ENCODE measurements at places on chromosomes 5 and 9.

DNA sequence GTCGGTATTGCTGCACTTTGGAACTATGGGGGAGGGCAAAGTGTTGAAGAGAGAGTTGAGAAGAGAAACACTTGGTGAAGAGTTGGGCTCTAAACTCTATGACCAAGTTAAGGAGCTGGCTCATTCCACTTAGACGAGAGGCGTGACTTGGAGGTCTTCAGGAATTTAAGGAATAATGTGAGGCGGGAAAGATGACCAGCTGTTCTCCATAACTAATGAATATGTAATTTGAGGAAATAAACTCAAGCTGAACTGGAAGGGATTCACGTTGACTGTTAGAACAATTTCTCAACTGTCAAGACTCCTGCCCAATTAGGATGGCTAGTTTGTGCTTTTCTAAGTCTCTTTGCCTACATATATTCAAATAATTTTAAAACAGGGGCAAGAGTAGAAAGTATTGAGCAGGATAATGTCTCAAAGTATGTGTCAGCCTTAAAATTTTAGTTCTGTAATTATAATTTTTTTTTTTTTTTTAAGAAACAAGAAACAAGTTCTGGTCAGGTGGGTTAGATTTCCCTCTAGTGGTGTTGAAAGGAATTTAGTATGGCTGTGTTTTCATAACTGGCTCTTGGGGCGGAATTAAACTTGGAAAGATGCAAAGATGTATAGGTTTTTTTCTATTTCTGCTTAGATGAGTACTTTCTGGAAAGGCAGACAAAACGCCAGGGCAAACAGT is 33.4 kb downstream of the TMEM252 start:
- DNase-seq: no peak

DNA sequence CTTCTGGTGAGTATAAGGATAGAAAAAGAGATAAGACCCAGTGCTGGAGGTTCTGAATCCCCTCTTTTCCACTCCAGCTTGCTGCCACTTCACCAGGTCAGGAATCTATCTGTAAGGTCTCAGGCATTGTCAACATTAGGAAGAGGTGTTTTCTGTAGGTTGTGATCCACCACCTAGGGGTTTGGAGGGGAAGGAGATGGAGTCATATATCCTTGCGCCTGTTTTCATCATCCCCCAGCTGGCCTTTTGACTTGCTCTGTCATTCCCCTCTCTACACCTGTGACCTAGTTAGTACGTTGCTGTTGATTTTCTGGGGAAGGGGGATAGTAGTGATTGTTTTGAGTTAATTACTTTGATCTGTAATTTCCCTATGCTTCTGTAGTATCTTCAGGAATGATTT is 20.5 kb downstream of the SPINK5 start:
- DNase-seq: no peak

- no peak for DNase-seq
These were observed 94.8 kb upstream of the CDH12 start for GRCh38 chr5:22947921-22948320.

DNA sequence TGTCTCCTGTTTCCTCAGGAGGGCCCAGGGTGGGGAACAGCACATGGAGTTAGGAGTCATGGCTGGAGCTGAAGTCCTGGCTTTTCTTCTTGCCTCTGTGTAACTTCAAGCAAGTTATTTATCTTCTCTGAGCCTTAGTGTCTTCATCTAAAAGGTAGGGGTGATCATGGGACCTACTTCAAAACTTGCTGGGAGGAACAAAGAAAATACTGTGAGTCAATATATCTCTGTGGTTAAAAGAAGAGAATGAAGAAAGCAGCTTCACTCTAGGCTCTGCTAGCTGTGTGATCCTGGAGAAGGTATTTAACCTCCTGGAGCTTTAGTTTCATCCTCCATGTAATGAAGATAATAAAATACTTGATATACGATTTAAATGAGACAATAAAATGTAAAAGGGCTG is 26.5 kb downstream of the AFAP1L1 start:
- DNase-seq: no peak

DNA sequence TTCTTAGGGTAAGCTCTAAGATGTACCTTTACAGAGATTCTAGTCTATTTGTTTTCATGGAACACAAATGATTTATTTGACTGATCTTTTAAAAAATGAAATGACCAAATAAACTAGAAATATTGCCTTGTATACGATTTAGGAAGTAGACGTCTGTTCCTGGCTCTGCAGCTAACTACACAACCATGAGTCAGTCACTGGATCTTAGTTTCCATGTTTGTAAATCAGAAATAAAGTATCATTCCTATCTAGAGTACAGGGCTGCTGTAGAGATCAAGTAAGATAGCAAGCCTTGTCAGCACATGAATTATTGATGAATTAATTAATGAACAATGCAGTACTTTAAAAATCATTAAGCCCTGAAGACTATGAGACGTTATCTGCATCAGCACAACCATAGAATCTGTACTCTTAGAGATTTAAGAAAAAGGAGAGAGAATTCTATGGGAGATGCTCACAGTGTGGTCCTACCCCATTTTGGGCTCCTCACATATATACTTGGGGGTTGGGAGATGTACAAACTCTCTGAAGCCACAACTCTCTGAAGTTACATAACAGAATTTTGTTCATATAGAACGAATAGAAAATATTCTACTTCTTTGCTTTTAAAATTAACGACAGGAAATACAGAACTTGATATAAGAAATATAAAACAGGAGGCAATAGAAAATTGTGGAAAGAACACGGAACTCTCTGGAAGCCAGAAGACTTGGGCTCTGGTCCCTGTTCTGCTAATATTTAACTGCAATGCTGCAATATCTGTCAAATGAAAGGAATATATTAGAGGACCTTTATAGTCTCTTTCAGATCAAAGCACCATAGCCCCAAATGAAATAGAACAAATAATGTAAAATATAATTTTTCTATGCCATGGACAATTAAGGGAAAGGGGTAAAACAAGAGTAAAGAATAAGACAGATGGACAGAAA is 48.4 kb upstream of the HNRNPA0 start:
- DNase-seq: no peak

- DNase-seq: no peak
These were observed 153.2 kb downstream of the MELK start for GRCh38 chr9:36725777-36726356.

GRCh38 chr5:23071682-23072081 is 218.5 kb upstream of the CDH12 start:
- no peak for DNase-seq

DNA sequence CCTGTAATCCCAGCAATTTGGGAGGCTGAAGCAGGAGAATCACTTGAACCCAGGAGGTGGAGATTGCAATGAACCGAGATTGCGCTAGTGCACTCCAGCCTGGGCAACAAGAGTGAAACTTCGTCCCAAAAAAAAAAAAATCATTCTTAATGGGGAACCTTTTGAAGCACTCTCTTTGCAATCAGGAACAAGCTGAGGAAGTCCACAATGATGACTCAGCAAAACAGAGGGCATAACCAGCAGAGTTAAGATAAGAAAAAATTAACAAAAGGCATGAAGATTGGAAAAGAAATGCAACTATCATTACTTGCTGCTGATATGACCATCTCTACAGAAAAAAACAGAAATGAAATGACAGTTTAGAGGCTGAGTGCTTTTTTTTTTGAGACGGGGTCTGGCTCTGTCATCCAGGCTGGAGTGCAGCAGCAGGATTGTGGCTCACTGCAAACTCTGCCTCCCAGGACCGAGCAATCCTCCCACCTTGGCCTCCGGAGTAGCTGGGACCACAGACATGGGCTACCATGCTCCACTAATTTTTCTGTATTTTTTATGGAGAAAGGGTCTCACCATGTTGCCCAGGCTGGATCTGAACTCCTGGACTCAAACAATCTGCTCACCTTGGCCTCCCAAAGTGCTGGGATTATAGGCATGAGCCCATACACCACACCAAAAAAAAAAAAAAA is 88.0 kb downstream of the FNBP1 start:
- DNase-seq: no peak

- DNase-seq: no peak
These were observed 1.6 kb downstream of the ZNF782 start for GRCh38 chr9:96852676-96853075.

GRCh38 chr9:33414268-33414667 is 11.9 kb upstream of the AQP7 start:
- DNase-seq: no peak

DNA sequence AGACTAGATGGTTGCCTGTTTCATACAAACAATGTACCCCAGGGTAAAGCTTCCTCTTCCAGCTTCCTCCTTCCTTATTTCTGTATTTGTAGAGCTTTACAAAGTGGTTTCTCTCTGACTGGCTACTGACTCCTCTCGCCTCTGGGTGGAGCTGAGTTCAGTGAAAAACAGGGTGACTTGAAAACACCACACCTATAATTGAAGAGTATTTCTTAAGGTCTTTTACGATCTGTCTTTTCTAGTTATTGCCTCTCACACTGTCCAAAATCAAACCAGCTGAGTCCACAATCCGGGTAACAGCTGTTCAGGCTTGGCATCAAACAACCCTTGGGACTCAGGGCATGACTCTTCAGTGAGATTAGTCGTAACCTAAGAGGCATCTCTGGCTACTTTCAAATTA is 200.4 kb downstream of the ARRDC3 start:
- DNase-seq: no peak

DNA sequence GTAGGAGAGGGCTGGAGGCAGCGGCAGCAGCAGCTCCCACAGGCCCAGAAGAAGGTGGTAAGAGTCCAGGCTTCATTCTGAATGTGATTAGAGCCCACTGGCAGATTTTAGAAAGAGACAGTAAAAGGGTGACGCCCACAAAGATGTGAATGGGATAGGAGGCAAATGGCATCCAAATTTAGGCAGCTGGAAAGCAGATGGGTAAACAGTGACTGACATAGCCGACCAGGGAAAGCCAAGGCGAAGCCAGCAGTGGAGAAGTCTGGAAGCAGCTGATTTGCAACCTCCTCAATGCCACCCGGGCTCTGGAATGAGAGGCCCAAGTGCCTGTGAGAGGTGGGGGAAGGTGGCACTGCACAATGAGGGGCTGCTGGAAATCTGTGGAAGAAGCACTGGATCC is 103.3 kb downstream of the C5orf15 start:
- DNase-seq: no peak

DNA sequence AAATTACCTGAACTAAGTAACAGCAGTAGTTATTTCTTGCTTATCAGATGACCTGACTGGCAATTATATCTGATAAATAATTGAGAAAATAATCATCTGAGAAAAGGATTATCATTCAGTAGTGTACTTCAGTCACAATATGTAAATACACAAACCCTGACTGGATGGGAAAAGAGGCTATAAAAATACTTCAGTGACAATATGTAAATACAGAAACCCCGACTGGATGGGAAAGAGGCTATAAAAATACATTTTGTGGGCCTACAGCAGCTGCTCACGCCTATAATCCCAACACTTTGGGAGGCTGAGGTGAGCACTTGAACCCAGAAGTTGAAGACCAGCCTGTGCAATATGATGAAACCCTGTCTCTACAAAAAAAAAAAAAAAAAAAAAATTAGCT is 11.1 kb downstream of the UBAP2 start:
- DNase-seq: no peak

DNA sequence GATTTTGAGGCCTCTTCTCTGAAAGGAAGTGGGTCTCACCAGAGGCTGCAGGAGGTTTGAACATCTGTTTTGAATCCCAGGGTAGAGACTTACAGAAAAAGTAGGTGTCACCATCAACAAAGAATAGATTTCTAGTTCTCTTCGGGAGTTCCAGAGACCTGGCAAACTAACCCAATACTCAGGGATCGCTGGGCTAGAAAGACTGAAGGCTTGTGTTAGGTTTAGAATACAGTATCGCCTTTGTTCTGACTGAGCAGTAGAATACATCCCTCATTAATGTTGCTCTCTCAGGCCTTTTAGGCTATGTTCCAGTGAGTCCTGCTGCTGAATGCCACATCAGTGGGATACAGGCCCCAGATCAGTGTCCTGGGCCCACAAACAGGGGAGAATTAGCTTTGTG is 27.2 kb downstream of the RUSC2 start:
- no peak for DNase-seq

DNA sequence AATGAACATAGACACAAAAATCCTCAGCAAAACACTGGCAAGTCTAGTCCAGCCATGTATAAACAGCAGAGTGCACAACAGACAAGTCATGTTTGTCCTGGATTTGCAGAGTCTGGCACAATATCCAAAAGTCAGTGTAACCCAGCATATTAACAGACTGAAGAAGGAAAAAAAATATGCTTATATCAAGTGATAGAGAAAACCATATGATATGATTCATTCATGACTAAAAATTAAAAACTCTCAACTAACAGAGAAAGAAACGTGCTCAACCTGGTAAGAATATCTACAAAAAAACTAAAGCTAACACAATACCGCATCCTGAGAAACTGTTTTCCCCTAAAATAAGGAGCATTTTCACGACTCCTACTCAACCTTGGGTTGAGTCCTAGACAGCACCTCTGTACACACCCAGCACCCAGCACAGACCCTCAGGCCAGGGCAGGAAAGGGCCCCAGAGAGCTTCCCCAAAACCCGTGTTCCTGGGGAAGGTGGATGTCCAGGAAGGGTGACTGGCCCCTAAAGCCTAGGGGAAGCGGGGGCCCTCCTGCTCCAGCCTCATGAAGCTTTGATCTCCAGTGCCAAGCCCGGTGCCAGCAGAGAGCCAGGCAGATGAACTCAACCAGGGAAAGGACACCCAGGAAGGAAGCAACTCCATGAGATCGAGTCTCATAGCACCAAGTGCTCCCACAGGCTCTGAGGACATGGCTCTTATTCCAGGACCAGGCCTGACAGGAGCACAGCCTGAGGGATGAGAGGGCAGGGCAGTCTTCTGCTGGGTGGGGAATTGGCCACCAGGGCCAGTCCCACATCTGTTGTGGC is 38.9 kb downstream of the ADAMTS2 start:
- DNase-seq: no peak

GRCh38 chr5:147188200-147189108 is 46.4 kb upstream of the STK32A start:
- DNase-seq: peak; percentile 4

GRCh38 chr5:39599721-39600431 is 175.1 kb upstream of the DAB2 start:
- no peak for DNase-seq

- DNase-seq: no peak
These were observed 98.7 kb downstream of the ADCY2 start for GRCh38 chr5:7494481-7495130.

- DNase-seq: no peak
These were observed 377.8 kb downstream of the CHSY3 start for GRCh38 chr5:130282049-130282448.

DNA sequence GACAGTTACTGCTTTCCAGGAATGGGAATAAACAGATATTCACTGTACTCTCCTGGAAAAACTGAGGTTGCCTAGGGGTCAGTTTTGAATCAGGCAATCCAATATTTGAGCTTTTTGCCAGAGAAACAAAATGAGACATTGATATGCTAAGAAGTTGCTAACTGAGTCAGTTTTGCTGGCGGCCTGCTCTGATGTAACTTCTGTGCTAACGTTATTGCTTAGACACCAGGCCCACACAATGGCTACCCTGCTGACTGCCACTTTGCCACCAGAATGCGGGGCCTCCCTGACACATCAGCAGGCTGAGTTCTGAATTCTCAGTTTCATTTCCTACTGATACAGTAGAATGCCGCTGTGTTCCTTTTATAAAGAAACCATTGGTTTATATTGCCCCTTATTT is 18.2 kb upstream of the ZNF618 start:
- DNase-seq: peak; percentile 4

All from GM12864 (cell line).